Tibial nerve (tissue), 4 donors: ENCODE measurements at places on chromosomes 2 and 18.
A peak's percentile ranks its signal among the peaks of the same experiment; 100 is the strongest.

GRCh38 chr2:175282300-175282699 is 100.8 kb upstream of the ATP5MC3 start:
- no peak for DNase-seq

DNA sequence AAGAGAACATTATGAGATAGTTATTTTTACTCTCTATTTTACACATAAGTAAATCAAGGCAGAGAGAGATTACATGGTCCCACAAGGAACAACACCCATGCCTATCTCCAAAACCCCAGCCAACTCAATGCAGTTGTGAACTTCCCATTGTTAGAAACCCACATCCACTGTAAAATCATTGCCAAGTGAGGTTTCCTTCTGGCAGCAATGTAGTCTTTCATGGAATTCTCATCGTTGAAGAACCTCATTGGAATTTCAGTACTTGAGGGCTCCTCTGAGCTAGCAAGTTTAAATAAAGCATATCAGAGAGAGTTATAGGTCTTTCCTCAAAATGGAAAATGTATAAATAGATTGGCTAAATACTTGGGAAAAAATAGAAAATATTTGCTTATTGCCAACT is 105.2 kb downstream of the RAD51AP2 start:
- no peak for DNase-seq

DNA sequence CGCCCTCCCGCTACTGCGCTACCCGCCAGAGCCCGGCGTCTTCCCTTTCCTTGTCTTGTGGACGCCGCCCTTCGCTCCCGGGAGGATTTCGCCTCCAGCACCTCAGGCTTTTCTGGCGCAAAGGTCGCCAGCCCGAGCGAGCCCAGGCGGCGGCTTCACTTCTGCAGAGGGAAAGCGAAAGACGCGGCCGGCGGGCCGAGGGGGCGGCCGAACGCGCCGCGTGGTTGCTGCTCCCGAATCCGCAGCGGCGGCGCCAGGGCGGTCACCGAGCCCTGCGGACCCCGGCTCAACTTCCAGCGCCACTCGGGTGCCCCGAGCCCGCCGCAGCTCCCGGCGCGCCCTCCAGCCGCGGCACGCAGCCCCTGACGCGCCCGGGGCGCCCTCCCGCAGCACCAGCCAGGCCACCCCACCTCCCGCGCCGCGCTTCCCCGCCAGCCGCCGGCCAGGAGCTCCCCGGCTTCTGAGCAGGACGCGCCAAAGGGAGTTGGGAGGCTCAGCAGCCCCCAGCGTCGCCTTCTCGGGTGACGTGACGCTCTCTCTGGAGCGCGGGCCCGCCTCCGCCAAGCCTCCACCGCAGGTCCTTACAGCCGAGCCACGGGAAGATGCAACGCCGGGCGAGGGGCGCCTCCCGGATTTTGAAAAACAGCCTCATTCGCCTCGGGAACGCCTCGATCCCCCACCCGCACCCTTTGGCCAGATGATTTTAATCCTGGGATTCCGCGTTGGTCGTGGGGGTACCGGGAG is 84.9 kb upstream of the EPB41L3 start:
- peak; percentile 16 for DNase-seq

DNA sequence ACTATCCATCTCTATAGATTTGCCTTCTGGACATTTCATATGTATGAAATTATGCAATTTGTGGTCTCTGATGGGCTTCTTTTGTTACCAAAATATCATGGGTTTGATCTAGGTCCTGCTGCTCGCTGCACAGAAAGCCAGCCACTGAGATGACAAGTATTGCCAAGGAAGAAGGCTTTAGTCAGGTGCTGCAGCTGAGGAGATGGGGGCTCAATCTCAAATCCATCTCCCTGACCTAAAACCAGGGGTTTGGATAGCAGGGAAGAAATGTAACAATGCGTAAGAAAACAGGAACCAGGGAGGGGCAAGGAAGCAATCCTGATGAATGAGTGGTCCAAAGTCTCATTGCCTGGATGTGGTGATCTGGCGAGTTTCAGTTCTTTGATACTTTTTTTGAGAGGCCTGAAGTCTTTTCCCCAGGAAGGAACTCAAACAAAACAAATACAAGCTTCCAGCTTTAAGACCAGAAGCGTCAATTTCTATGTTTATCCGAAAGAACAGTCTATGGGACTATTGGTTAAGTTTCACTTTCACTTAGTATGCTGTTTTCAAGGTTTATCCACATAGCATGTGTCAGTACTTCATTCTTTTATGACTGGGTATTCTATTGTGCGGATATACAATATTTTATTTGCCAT is 3.4 kb upstream of the CKAP2L start:
- DNase-seq: no peak

DNA sequence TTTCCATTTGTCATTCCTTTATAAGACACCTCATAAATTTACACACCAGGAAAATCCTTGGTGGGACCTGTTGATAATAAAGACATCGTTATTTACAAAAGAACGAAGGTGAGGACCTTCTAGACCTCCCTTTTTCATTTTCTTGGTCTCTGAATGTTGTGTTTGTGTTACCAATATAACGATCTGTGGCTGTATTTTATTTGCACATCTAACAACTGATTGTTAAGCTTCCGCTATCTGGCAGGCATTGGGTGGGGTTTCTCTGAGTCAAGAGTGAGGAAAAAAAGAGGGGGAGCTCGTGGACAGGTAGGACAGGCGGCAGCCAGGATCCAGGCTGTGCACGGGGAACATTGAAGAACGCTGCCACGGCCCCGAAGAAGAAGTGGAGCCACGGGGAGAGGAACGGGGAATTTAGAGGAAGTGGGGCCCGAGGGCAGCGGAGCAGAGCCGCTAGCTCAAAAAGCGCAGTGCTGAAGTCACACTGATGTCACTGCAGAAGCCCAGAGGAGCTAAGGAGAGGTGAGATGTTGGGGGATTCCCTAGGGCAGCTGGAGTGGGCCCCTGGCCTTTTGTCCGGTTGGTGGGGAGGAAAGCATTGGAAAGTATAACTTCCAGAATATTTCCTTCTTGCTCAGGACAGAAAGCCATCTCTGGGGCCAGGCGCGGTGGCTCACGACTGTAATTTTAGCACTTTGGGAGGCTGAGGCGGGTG is 20.9 kb upstream of the DNMT3A start:
- peak; percentile 31 for DNase-seq

DNA sequence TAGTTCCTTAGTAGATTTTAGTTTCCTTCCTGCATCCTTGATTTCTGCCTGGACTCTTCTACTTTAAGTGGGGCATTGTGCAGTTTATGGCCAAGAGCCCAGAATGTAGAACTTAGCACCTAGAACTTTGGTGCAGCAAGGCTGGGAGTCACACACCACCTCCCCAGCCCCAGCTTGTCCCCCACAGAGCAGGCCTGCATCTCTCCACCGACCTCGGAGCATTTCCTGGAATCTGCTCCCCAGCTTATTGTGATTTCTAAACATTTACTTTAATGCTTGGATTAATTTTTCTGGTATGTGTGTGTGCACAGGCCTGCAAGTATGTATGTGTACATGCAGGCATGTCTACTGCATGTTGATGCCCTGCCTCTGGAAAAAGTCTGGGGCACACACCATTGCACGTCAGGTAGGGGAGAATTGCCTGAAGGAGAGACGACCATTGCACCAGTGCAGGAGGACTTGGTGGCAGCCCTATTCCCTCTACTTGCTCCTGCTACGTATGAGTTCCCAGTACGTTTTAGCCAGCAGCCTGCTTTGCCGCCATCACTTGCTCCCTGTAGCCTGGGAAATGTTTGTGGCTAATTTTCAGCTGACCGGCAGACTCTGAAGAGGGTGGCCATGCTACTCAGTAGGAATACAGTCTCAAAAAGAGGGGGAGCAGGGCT is 419.9 kb upstream of the HS6ST1 start:
- DNase-seq: no peak

GRCh38 chr2:201242571-201243277 is 17.6 kb upstream of the CASP8 start:
- no peak for DNase-seq

- DNase-seq: peak; percentile 47
Observed at GRCh38 chr2:160278879-160279177, 78.8 kb upstream of the ITGB6 start.

- no peak for DNase-seq
Observed at GRCh38 chr18:21444465-21445212, 155.9 kb downstream of the ESCO1 start.

- no peak for DNase-seq
Observed at GRCh38 chr18:33812186-33812585, 234.2 kb downstream of the ASXL3 start.

- no peak for DNase-seq
Observed at GRCh38 chr2:122167515-122167914, 412.1 kb downstream of the TSN start.

DNA sequence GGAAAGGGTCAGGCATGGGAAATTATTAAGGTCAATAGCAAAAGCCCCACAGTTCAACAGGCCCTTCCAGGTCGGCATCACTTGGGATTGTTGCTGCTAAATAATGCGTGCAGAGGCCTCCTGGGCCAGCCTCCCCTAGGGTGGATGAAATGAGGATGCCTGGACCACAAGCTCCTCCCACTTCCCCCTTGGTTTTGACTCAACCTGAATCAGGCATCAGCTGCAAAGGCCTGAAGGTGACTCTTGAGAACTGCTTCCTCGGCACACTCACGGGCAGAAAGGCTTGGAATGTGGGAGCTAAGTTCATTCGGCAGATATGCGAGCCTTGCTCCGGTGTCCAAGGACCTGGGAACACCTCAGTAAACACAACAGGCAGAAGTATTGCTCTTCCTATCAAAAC is 69.3 kb downstream of the MBP start:
- no peak for DNase-seq

DNA sequence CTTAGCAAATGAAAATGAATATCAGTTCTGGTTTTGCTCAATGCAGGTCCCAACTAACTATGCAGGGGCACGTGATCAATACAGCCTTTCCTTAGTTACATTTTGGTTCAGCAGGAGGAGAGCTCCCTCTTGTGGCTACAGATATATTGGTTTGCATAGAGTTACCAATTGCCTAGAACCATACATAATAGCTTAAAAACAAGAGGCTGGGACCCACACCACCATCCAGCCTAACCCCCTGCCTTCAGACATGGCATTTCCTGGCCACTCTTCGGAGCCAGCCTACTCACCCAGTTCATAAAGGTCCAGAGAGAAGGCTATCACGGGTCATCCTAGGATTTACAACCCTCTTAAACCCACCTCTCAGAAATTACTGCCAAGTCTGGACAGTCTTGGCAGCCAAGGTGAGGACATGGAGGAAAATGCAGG is 10.5 kb downstream of the CCDC93 start:
- DNase-seq: no peak

DNA sequence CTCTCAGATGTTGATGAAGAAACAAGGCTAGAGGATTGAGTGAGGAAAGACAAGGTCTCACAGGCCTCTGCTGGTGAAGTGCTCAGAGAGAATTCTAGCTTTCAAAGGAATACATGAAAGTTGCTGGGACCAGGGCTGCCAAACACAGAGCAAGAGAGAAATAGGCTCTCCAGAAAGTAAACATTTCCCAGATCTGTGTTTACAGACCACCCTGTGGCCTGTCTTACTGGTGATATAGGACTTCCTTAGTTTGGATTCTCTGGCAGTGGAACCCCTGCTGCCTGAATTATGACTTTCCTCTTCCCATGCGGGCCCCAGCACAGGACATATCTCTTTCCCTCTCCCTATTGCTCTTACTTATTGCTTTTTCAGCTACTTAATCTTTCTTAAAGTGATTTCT is 64.5 kb downstream of the TACR1 start:
- DNase-seq: no peak

- no peak for DNase-seq
Observed at GRCh38 chr2:216575465-216575864, 57.8 kb upstream of the IGFBP2 start.

- DNase-seq: no peak
Observed at GRCh38 chr2:76870011-76870410, 652.2 kb downstream of the LRRTM4 start.

- DNase-seq: no peak
Observed at GRCh38 chr18:2919600-2919999, 72.8 kb downstream of the EMILIN2 start.

DNA sequence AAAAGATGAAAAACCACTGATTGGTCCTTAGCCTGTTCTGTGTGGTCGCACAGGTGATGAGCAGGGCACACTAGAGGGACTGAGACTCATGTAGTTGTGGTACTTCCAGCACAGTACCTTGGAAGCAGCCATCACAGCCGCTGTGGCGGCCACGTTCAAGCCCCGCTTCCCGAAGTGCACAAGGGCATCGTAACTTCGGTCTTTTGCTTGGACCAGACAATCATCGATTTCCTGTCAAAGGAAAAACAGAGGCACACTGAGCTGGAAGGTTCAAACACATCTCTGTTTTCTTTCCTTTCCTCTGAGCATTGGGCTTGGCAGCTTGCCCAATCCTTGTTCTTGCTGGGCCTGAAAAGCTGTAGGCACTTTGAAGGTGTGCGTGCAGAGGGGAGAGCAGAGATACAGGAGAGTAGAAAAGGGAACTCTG is 52.6 kb downstream of the MRPL35 start:
- DNase-seq: no peak

GRCh38 chr2:79593237-79593867 is 80.5 kb downstream of the CTNNA2 start:
- DNase-seq: no peak
